Kidney epithelial cell (primary cell): ENCODE measurements at places on chromosomes 6 and 20.

- DNase-seq = no peak
Measured at GRCh38 chr6:16409531-16410441, 171.4 kb downstream of the GMPR start.

DNA sequence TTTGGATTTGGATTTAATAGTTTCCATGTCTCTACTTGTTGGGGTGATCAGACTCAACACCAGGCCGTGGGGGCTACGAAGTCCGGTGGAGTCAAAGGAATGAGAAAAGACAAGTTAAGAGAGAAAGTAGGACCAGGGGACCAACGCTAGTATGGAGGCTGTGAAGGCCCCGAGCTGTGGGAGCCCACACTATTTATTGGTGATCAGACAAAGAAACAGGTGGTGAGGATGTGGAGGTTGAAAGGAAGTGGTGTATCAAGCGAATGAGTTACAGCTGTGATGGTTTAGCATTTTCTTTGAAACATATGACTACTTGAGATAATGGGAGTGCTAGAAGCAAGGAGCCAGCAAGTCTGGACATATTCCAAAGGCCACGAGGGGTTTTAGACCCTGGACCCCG is 62.4 kb downstream of the AKAP7 start:
- no peak for DNase-seq

GRCh38 chr20:44071057-44071456 is 115.9 kb downstream of the JPH2 start:
- no peak for DNase-seq

DNA sequence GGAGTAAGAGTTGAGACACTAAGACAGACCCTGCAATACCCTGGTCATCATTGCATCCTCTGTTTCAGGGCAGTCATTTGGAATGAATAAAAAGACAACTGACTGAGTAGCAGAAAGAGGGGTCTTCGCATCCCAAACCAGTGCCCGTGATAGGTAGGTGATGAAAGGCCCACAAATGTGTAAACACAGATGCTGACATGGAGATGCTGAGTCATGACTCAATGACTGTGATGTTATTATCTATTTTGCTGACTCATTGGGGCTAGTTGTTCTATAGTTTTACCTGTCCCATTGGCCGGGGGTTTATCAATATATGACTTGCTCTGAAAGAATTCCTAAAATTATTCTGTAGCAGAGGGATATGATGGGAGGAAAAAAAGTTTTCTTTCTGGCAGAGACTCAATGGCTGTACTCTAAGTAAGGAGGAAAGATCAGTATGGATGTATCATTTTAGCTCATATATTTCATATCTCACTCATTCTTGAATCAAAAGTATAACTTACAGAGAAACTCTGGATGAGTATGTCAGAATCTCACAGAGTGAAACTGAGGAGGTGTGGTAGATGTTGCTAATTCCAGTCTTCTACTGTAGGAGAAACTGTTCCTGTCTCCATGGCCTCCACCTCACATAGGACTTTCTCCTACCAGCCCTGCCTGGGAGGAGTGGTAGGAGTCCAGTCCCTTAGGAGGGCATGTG is 119.9 kb upstream of the PREP start:
- DNase-seq = no peak

DNA sequence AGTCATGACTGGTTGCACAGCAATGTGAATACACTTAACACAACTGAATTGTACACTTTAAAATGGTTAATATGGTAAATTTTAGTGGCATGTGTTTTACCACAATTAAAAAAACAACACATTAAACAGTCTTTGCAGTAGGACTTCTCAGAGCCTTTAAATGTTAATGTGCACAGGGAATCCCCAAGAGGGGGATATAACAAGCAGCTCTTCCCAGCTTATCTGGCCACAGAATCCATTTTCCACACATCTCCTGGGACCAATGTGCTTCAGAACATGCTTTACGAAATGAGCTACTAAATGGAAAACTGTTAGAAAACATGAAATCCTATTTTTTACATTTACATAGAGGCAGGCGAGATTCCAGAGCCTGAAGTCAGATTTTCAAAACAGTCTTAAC is 44.4 kb downstream of the FYN start:
- no peak for DNase-seq

GRCh38 chr20:61958773-61959700 is 106.6 kb downstream of the TAF4 start:
- no peak for DNase-seq
